ENCODE measurements at places on chromosomes 11 and 22.

GRCh38 chr22:27647540-27647939 lies 154.0 kb downstream of the MN1 start:
- no peak for DNase-seq

GRCh38 chr11:6817694-6818093 lies 18.2 kb upstream of the OR6A2 start:
- no peak for DNase-seq

DNA sequence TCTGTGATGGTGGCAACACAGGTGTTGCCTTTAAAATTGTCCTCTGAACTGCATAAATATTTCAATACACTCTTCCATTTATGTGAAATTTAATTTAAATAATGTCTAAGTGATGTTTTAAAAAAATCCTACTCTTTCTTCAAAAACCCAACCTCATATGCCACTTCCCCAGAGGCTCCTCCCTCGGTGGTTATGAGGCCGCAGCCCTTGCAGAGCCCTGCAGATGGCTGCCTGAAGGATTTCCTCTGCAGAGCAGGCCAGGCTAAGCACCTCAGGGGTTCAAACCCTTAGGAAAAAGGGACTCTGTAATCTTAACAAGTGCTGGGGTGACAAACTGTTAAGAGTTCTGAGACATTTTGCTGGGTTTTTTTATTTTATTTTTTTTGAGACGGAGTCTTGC lies 25.2 kb downstream of the MORC2 start:
- no peak for DNase-seq

DNA sequence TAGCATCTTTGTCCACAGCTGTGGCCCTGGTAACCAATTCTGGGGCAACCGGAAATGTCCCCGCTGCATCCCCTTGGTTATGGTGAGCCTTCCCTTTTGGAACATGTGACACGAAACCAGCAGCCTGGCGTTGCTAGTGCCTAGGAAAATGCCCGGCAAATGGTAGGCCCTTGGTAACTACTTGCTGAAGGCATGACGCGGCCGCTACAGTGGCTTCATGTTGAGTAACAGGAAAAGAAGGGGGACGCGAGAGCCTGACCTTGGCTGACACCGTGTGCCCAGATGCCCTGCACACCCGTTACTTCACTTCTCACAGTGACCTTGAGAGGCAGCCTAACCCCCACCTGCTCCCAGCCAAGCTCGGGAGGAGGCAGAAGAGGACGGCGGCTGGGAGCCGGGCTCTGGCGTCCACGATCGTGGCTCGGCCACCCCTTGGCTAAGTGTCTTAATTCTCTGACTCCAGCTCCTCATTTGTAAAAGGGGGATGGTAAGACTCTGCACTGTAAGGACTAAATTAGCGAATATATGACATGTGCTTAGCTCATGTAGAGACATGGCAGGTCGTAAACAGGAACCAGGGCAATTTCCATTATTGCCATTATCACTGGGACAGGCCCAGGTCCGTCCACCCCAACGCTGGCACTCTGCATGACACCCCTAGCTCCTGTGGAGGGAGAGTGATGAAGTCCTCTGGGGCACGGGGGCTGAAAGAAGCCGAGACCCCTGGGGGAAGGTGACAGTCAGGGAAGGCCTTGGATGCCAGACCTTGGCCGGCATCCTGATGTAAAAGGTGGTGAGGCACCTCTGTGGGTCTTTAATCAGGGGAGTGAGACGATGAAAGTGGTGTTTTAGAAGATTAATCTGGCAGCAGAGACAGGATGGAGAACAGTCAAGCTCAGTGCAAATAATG lies 18.9 kb downstream of the IFT27 start:
- no peak for DNase-seq

DNA sequence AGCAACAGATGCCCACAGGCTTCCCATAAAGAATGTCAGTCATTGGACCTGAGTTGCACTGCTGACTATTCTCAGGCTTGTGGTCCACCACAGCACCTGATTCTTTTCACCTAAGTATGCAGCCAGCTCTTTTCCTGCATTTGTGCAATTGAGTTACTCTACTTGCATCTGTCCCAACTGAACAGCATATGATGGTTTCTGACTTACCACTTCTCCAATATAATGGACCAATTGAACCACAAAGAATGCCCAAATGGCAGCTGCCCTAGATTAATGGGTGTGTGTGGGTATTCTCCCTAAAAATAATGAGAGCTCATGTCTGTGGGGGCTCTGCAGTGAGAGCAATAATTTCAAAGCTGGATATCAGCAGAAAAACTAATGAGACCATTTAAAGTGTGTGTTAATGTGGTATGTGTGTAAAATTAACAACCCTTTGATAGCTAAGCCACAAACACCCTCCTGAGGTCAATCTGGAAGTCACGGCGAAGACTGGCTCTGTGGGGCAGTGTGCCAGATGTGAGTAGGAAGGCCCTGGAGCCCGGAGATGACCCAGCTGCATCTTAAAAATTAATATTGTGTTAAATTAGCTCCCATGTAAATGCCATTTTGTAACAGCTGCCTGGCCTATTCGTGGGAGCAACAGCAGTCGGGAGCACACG lies 43.8 kb downstream of the SC5D start:
- DNase-seq: peak; percentile 21

DNA sequence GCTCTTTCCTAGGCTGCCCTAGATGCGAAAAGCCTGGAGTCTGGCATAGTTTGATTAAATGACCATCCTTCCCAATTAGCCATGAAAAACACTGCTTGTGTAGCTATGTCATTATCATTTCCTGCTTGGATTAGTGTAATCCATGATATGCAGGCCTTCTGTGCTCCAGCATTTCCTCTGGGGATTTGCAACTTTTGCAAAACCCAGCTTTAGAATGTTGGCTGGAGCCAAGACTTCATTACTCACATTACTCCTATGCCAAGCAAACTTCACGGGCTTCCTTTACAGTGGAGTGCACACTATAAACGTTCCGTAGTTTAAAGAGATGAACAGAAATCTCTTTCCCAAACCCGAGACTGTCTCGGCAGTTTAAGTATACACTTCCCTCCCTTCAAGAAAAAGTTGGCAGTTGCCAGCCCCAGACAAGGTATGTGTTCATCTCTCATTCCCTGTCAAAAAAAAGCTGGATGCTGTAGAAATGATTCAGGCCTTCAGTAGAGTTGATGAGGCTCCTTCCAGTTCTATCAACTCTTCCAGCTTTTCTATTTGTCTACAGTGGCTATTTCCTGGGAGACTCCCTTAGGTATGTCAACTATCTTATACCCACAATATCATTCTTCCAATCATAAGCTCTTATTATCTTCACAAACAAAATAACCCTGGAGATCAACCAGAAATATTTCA lies 180.0 kb downstream of the MAML2 start:
- DNase-seq: no peak

- peak; percentile 66 for DNase-seq
These were observed 15.1 kb upstream of the CABP7 start for GRCh38 chr22:29704528-29705285.

DNA sequence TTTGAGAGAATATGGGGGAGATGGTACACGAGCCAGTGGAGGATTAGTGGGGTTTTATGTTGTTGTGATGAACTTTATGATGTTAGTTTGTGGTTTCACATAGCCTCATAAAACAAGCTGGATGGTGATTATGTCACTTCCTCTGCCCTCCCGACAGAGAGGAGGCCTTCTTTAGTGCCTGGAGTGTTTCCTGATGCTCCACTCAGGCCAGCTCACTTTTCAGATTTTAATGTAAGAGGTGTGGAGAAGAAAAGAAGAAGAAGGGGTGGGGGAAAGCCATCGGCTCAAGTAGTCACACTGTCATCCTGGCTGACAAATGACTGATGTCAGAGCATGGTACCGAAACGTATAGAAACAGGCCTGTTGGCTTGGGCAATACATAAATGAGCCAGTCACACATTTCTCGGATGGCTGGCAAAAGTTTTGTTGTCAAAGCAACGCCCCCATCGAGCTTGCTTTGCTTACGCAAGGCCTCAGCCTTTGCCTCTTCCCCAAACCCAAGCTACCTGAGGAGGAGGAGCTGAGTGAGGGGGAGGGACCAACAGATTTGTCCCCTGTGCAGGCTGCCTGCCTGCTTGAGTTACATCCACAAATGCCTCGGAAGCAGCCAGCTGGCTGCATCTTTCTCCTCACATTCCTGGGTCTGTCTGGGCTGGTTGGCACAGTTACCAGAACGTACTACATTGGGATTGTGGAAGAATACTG lies at the start of gene HEPHL1:
TSS of gene HEPHL1 (plus strand) at position 578 of the 705 bp plus-strand sequence. CDS start at position 593, 15 bp downstream.
- DNase-seq: no peak
